SK-N-MC (cell line): ENCODE measurements at places on chromosomes 6 and 20.

GRCh38 chr20:31716818-31717477, 5.7 kb downstream of the BCL2L1 start:
- DNase-seq, result no peak

DNA sequence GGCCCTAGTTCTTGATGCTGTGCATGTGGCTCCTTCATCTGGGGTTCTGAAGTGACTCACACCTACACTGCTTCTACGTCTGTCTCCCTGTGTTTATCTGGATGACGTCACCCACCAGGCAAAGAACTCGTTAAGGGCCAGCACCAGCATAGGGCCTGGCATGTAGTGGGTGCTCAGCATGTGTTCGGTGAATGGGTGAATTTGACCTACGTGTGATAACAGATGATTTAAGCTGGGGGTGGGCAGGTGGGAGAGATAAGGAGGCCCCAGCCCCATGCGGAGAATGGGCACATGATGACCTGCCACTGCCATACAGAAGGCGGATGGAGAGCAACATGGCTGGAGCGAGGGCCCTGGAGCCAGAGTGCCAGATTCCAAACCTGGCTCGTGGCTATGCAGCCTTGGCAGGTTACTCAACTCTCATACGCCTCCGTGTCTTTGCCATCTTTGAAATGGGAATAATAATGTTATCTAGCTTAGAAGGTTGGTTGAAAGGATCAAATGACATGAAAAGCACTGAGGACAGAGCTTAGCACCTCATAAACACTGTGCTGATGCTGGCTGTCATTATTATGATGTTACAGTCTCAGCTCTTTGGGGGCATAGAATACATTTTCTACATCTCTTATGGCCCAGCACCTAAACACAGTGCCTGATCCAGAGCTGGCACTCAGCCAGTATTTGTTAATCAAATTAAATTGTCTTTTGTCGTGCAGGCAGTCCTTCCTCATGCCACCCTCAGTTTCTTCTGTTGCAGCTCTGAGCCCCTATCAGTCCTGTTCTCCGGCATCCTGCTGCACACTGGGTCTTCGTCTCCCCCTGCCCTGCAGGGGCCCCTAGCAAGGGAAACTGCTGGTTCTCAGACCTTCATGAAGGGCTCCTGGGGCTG, 39.6 kb downstream of the VEGFA start:
- no peak for DNase-seq

DNA sequence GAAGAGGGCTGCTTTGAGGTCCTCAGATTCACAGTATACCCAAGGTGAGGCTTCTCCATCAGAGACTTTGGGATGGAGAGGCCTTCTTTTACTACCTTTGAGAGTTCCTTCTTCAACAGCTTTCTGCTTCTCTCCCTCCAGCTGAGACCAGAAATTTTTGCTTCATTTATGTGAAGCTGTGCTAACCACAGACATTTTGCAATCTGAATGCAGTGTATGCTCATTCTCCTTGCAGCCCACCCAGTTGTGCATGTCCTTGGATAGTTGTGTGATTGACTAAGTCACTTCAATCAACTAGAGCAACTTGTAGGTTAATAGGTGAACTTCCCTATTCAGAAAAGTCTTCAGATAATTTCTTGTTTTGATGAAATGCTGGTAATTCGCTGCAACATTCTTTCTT, 20.1 kb downstream of the DCBLD1 start:
- DNase-seq, result no peak

- DNase-seq, result no peak
Observed at GRCh38 chr6:117591405-117591804, 10.9 kb downstream of the GOPC start.

GRCh38 chr6:52985228-52985627, 9.9 kb downstream of the GSTA4 start:
- DNase-seq, result no peak

- DNase-seq, result no peak
Observed at GRCh38 chr20:15144916-15145315, 807.5 kb upstream of the FLRT3 start.
